Adipocyte (in vitro differentiated cells): ENCODE measurements at places on chromosomes 1 and 21.

DNA sequence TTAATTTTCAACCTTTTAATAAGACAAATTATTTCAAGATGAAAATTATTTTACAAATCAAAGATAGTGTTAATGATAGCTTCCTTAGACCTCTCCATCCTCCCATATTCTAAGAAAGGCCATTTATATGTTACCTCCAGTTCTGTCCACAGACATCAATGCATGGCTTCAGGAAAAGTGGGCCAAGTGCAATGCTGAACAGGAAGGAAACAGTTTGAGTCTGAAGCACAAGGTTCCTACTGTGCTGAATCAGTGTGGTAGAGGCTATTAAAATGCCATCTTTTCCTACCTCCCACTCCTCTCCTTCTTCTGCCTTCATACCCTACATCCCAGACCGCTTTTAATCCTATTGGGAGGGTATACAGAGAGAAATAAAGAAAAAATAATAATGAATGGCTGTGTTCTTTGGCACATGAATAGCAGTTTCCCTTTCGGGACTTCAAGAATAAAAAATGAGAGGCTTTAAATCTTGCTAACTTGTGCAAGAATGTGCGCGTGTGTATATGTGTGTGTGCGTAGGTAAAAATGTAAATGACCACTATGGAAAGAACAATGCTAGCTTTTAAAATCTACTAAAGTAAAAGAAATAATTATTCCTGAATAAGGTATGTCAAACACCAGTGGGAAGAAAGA is 62.6 kb upstream of the C1orf105 start:
- peak; percentile 12 for DNase-seq

- DNase-seq = no peak
Measured at GRCh38 chr1:69540052-69540451, 27.7 kb upstream of the LRRC7 start.

GRCh38 chr1:156746728-156747631 is 4.5 kb downstream of the HDGF start:
- peak; percentile 94 for DNase-seq

GRCh38 chr1:198793714-198794113 is 154.9 kb downstream of the PTPRC start:
- no peak for DNase-seq

GRCh38 chr1:208791456-208791855 is 547.3 kb upstream of the PLXNA2 start:
- DNase-seq = no peak

DNA sequence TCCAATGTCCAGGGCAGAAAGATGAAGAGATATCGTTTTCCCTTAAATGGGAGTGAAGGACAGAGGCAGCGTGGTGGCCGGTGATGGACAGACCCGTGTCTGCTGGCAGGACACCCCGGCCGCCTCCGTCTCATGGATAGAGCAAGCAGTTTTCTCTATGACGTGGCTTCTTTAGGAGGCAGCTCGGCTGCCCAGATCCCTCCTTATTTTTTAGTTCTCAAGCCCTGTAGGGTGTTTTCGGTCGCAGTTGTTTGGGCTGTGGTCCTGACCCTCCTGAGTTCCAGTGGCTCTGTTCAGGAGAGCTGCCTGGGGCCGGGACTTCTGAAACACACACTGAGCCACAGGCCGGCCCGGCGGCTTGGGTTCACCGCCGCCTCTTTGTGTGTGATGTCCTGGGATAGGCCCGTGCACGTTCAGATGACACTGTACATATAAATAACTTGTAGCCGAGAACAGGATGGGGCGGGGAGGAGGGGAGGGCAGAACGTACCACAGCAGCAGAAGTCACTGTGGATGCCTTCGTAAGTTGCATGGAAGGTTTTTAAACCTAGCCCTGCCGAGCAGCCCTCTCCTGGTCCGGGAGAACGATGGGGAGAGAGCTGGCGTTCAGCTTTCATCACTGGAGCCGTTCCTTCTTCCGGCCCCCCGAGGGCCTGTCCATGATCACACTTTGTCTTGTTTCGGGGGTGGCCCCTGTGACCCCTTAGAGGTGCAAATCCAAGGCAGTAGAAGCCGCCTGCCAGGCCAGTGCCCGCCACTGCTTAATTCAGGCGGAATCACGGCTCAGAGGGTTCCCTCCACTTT is 65.2 kb downstream of the SIK1 start:
- DNase-seq = peak; percentile 10

DNA sequence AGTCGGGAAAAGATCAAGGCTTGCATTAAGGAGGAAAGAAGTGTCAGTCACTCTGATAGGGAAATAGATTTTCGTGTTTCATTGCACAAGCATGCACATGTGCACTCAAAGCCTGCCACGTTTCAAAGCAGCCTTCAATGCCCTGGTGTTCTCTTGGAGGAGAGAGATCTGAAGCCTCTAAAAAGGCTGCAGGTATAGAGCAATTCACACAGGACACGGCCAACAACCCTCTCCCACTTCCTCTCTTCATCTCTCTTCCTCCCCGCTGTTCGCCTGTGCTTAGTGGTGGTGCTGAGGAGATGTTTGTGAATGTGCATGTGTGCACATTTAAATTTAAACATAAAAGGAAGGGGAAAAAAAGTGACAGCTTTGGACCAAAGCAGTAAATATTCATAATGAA is 117.7 kb downstream of the NUF2 start:
- no peak for DNase-seq

- peak; percentile 28 for DNase-seq
Measured at GRCh38 chr1:15328351-15329103, 81.2 kb upstream of the EFHD2 start.

GRCh38 chr1:24047110-24047477 is 64.8 kb downstream of the MYOM3 start:
- peak; percentile 66 for DNase-seq

- DNase-seq = no peak
Measured at GRCh38 chr1:209732725-209733124, 23.1 kb upstream of the TRAF3IP3 start.

DNA sequence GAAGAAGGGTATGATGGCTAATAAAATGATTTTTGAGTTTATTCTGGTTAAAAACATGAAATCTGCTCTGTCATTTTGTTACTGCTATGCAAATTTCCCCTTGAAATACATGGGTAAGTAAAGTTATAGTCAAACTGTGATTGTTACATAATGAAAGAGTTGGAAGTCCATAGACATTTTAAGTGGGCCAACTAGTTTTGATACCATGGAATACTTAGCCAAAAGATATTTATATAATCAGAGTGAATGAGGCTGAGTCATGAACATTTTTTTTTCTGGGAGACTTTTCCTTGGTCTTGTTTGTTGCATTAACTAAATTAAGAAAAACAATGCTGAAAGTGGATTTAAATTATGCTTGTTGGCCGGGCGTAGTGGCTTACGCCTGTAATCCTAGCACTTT is 58.2 kb upstream of the MPC2 start:
- DNase-seq = no peak

DNA sequence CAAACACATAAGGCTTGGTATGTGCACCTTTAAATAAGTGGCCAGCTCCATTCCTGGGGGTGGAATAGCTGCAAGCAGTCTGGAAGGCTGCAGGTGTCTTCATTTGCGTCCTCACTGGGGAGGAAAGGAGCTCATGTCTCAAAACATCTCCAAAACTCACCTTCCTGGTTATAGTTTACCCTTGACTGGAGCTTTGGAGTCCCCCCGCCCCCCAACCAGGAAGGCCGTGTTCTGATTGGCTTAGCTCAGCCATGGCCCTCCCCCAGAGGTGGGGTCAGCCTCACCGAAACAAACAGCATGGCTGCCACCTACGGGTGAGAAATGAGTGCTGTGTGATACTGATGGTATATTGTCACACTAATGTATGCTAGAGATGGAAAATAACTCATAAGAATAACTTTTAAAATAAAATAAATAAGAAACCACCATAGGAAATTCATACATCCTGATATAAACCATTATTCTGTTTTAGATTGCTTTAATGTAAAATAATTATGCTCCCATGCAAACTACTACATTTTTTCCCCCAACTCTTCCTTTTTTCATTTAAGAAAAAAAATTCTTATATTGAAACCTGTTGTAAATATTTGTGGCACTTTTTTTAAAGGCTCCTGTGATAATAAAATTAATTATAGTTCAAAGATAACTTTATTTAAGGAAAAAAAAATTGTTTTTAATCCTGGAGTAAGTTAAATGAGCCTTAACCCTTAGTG is 90.8 kb downstream of the ZP4 start:
- peak; percentile 44 for DNase-seq

- no peak for DNase-seq
Measured at GRCh38 chr1:85705940-85706339, 2.3 kb downstream of the ZNHIT6 start.

DNA sequence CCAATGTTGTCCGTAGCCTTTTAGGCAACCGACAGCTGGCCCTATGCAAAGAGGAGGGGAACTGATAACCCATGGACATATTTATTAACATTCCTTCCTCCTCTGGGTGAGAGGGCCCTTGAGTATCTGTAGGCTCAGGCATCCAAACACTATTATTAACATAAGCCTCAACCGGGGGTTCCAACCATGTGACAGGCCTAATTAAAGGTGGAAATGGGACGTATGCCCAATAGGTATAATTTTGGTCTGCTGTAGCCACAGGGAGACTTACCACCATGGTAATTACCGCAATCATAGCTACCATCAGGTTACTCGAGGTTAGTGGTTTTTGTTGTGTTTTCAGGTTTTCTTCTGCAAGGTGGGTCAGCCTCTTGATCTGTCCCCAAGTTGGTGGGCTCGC is 5.3 kb downstream of the DAP3 start:
- DNase-seq = no peak

GRCh38 chr1:32619701-32620485 is 30.5 kb downstream of the ZBTB8OS start:
- DNase-seq = peak; percentile 33

- no peak for DNase-seq
Measured at GRCh38 chr1:172229942-172230341, 190.5 kb upstream of the C1orf105 start.

- no peak for DNase-seq
Measured at GRCh38 chr1:42730002-42730401, 10.0 kb downstream of the CLDN19 start.

- peak; percentile 77 for DNase-seq
Measured at GRCh38 chr1:234875953-234876855, 252.4 kb downstream of the TOMM20 start.

DNA sequence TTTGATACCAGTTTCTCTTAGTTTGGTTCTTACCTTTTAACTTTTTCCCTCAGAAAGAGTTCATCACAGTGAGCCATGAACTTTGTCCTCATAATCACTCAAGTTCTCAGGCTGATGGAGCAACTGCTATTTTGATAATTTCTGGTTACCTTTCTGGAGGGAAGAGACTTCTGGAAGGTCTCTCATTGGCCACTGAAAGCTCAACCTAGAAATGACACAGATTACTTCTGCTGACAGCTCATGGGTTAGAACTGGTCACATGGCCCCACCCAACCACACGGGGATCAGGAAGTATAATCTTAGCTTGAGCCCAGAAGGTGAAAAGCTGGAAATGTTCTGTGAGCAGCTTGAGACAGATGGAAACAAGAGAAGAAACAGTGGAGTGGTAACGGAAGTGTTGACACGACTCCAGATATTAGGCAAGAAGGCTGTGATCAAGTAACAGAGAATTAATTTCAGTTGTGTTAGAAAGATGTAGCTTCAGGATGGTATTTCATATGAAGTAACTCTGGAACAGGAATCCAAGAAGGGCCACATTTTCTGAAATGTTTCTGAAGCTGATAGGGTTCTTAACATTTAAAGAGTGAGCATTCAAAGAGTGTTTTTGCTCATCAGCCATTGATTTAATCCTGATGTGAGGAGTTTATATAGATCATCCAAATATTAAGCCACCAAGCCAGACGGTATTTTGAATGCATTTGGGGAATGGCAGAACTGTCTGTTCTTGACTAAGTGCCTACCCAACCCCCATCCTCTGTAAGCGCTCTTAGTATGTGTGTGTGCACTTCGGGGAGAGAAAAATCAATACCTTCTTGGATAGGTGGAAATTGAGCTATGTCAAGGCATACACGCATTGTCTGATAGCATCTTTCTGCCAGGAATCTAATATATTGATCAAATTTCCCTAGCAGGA is 21.9 kb upstream of the XPR1 start:
- DNase-seq = peak; percentile 39

DNA sequence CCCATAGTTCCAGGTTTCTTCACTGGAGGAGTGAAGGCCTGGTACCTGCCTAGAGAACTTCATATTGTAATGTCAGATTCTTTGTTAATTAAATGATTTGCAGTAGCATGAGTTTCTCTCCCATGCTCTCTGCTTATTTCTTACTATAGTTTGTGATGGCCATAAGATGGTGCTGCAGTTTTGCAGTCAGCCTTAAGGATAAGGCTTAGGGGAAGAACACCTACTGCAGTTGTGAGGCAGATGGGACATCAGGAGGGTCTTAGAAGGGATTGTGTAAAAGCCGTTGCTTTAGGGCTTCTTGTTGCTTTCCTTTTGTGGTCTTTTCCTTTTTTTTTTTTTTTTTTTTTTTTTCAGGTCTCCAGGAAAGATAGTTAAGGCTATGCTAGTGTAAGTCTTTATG is 61.8 kb downstream of the MACF1 start:
- DNase-seq = peak; percentile 20

- no peak for DNase-seq
Measured at GRCh38 chr1:30241681-30242080, 481.7 kb downstream of the MATN1 start.

DNA sequence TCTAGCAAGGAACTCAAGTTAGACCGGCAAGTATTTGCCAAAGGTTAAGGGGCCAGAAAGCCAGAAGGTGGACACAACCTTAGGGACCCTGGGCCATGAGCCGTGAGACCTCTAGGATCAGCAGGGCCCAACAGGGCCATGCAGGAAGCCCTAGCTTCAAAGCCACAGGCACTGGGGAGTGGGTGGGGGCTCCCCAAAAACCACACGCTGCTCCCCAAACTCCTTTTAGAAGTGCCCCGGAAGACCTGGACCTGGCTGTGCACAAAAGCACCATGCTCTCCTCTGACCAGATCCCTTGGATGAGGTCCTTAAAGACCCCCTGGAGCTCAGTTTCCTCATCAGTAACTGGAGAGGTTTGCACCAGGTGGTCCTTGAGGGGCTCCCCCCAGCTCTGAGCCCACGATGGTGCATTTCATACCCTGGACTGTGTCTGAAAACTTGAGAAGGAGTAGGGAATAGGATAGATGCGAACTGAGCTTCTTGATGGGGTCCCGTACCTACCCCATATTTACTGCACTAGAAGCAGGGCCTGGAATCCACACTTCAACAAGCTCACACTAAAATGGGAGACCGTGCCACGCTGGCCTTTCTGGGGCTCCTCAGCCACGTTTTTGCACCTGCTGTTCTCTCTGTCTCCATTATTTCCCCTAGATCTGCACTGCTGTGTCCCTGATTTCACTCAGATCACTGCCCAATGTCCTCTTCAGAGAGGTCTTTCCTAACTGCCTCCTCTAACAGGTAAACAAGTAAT is 40.6 kb upstream of the LBR start:
- no peak for DNase-seq

DNA sequence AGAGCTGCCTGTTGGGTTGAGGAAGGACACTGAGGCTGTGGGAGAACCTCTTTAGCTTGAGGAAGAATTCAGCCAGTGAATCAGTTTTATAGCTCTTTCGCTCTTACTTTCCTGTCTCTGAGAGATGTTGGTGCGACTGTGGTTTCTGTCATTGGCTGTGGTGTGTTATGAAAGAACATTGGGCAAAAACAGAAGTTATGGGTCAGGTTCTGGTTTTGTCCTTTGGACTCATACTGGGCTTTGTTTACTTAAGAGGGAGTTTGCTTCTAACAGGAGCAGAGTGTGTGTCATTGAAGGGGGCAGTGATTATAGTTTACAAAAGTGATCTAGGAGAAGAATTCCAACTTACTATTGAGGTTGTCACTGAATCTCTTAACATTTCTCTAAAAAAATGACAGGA is 97.0 kb downstream of the TLR5 start:
- no peak for DNase-seq
